ENCODE measurements at places on chromosomes 6 and 20. TPM values are rescaled to one million over a fixed set of nuclear protein-coding genes. Genes with fewer than 3 reads are reported as not detected.
A peak's percentile ranks its signal among the peaks of the same experiment; 100 is the strongest.

KIAA1755 gene
- 7.9 TPM for total RNA-seq

GRCh38 chr20:53937929-53938367 lies 132.4 kb downstream of the BCAS1 start:
- no peak for DNase-seq

SIRPD gene
- total RNA-seq = not detected

DNA sequence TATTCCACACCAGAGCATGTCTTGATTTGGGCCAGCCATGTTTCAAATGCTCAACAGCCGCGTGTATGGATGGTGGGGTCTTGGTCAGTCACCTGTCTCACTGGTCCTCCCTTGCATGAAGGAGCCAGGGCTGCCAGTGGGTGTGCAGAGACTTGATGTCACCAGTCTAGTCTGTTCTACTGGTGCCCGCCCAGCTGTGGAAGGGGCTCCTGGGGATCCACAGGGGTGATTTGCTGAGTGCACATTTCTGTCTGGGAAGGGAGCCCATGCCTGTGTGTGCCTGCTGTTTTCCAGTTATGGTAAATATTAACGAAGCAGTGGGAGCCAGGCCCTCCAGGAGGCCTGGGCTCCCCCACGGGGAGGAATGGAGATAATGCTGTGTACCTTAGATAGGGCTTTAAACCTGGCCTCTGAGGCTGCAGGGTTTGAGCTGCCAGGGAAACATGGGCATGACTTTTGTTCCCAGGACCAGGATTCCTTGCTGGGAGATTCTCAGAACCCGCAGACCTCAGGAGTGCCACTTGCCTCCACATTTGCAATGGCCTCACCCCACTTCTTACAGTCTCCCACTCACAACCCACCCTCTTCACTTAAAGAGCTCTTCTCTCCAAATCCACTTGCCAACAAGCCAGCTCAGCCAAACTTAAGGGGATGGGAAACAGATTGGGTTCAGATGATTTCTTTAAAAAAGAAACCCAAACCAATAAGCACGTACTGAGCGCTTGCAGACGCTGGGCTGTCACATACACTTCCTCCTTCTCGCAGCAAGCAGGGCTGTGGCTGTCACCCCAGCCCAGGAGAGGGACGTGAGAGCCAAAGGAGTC lies 54.1 kb downstream of the VEGFA start:
- DNase-seq = no peak

DNA sequence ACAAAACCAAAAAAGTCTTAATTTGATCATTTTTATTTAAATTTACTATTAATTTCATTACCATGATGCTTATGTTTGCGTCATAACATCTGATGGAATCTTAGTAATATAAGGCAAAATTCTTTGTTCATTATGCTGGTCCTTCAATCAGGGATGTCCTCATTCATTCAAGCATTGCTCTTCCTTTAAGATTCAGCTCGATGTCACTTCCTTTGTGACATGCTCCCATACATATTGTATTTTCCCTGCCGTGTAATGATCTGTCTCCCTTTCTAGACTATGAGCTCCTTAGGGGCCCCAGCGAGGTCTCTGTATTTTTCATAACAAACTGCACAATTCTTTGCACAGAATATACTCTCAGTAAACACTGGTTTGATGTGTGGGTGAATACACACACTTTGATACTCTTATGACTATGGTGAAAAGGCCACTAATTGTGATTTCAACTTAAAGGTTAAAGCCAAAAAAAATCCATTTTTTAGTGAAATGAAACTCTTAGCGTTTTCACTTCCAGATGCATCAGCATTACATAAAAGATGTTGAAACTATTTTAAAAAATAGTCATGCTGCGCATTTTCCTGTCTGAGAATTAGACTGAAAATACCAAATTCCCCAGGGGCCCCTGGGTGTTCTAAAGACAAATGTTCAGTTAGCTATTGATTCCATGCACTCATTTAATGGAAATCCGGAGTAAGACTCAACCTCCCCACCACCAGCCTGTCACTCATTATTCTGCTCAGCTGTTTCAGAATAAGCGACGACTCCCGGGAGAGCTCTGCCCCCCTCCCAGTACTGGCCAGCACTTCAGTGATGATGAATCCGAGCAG lies 169.7 kb downstream of the ATXN1 start:
- no peak for DNase-seq

- no peak for DNase-seq
Observed at GRCh38 chr20:48844996-48845395, 17.2 kb upstream of the PREX1 start.

HDGFL1 gene
- total RNA-seq = not detected

GRCh38 chr20:53839423-53840176 lies 230.8 kb downstream of the BCAS1 start:
- DNase-seq = peak; percentile 76

GRCh38 chr6:152948150-152948768 lies 34.6 kb downstream of the FBXO5 start:
- no peak for DNase-seq

DNA sequence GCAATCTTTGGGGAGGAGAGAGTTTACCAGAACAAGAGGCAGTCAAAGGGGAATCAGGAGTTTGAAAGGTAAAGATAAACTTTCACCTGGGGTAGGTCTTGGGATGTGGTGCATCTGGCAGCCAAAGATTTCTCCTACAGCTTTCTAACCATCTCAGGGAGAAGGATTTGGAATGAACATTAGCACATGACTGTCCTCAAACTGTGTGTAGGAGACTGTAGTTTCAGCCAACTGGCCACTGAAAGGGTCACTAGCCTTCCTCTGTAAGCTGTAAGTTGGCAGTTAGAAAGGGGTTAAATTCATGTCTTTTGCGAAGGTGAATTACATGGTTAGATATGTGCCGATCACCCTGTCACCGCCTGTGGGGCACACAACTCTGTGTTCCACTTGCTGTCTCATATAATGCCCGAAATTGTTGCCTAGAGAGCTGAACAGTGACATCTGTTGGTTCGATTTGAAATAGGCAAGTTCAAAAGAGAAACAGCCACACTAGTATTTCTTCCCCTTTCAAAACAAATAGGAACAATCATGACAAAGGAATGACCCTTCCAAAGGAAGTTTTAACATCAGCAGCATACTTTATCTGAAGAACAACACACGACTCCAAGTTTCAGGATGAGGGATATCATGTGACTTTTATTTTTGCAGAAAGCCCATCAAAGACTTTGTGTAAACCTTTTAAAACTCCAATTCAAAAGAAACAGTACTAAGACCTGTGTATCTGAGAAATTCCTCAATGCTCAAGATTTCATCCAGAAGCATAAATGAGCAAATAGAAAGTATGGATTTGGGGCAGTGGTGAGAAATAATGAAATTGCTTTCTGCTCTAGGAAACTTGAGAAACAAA lies 1.1 kb upstream of the OPN5 start:
- no peak for DNase-seq

- no peak for DNase-seq
Observed at GRCh38 chr20:32186506-32186905, 21.0 kb downstream of the PLAGL2 start.

DNA sequence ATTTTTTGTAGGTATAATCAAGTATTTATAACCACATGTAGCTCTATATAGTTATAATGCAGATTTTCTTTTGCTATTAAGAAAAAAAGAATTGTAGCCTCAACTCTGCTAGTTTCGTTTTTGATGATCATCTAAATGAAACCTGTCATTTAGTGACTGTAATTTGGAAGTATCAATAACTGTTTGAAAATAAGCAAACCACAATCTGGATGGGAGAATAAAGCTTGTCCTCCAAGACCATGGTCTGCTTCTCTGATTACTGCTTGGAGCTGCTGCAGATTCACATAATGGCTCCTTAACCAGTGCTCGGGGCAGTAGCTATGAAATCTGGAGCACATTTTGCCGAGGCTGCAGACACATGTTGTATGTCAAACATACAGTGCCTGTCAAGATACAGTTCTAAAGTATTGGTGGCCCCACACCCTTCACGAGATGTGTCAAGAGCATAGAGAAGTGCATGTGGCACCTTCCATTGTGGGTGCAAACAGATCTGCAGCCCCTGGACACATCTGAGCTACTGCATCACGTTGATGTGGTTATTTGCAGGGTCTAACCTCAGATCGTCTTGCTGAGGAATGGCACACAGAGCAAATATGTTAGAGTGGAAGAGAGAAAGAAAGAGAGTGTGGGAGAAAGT lies 255.7 kb upstream of the SUPT3H start:
- DNase-seq = no peak

DNA sequence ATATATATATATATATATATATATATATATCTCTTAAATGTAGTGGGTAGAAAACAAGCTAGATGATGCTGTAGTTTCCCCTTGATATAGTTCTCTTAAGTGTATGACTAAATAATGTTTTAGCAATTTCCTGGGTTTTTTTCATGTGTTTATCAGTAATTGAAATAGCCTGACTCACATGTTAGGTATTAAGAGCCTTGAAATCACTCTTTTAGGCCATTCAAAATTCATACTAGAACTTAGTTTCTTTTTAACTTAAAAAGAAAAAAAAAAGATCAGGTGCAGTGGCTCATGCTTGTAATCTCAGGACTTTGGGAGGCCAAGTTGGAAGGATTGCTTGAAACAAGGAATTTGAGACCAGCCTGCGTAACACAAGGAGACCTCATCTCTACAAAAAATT lies 44.1 kb downstream of the NKX2-4 start:
- DNase-seq = no peak

DNA sequence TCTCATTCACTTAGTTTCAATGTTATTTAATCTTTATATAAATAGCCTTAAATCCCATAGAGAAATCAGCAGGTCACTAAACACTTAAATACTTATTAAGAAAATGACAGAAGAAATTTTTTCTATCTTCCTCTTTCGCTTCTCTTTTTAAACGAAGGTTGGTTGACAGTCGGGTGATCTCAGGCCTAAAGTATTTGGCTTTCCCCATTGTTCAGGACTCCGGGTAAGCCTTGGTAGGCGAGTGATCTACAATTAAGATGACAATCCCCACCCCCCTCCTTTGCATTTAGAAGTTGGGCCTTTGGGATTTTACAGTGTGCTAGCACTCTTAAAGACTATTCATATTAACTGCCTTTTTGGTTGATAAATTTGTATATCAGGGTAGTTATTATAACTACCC lies 19.7 kb upstream of the UTRN start:
- DNase-seq = no peak

- no peak for DNase-seq
Observed at GRCh38 chr20:38466983-38467382, 5.7 kb upstream of the RALGAPB start.

DNA sequence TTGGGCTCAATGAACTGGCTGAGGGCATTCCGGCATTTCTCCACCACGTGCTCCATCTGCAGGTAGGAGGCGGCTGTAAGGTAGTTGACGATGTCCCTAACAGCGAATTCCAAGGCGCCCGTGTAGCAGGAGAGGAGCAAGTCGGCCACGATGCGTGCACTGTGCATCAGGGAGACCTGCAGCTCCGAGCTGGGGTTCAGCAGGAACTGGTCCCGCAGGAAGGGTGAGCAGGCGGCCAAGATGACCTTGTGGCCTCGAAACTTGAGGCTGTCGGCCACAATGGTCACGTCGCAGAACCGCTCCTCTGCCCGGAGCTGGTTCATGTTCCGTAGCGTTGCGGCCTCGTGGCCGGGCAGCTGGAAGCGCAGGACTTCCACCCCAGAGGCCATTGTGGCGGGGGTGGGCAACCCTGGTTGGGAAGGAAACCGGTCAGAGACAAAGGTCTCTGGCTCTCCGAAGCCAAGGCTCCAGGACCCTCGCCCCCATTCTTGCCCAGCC lies 920 bp downstream of the ZBTB12 start:
- DNase-seq = no peak

GRCh38 chr20:2738331-2739041 lies 45.9 kb downstream of the EBF4 start:
- DNase-seq = no peak

BMP7 gene
- 27.2 TPM for total RNA-seq

KCNQ5 gene
- total RNA-seq = not detected

GRCh38 chr6:26198722-26199056 lies 111.5 kb downstream of the HFE start:
- DNase-seq = no peak

- DNase-seq = peak; percentile 71
Observed at GRCh38 chr6:38638941-38639497, 710 bp downstream of the BTBD9 start.

DNA sequence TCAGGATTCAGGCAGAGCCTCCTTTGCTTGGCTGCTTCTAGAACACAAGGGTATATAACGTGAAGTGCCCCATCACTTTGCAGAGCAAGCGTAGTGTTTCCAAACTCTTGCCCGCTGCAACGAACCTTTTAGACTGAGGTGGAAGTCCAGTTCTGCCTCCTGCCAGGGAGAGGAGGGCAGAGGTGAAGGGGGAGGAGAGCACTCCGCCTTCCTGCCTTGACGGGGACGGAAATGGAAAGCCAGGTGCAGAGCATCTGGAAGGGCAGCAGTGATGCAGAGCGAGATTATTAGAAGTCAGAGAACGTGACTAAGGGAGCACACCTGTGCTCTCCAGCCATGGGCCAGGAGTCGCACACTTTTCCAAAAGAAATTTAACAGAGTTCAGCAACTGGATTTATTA lies 63.4 kb downstream of the RREB1 start:
- DNase-seq = no peak

DNA sequence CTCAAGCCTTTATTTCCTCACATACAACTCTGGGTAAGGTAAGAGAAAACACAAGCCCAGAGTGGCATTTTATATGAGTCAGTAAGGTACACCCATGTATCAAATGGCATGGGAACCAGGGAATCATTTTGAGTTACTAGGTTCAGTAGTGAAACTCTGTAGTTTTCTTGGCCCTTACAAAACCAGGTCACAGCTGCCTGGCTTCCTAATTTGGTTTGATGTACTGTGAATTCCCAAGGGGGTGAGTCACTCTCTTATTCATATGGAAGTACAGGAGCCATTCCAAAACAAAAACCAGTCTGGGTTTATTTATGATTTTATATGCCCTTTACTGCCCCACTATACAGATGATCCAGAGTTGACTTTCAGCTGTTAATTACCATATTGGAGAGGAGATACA lies 70.7 kb downstream of the PDE7B start:
- no peak for DNase-seq

DNA sequence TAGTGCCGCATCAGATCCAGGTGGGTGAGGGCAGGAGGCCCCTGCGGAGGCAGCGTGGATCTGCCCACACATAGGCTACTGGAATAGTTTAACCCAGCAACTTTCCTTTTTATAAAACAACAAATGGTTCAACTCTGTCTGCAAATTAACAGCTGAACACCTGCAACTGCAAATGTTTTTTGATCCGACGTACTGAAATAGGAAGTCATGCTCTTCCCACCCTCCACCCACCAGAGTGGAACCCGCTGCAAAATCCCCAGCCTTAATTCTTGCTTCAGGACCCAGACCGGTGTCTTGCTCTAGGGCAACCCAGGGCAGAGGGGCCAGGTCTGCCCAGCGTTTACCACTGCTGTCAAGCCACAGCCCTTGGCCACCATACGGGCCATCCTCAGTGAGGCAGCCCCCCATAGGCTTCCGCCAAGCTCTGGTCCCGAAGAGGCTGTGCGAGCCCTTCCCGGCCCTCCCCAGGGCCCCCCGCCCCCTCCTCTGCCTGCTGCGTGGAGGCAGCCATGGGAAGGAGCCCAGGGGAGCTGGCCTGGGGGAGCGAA lies 334.3 kb downstream of the ZFAND3 start:
- no peak for DNase-seq

GSTA3 gene
- total RNA-seq = not detected

TSPO2 gene
- not detected for total RNA-seq
